ENCODE measurements at places on chromosomes 5 and 9.

- DNase-seq: no peak
Observed at GRCh38 chr5:149559706-149560105, 8.5 kb upstream of the CSNK1A1 start.

DNA sequence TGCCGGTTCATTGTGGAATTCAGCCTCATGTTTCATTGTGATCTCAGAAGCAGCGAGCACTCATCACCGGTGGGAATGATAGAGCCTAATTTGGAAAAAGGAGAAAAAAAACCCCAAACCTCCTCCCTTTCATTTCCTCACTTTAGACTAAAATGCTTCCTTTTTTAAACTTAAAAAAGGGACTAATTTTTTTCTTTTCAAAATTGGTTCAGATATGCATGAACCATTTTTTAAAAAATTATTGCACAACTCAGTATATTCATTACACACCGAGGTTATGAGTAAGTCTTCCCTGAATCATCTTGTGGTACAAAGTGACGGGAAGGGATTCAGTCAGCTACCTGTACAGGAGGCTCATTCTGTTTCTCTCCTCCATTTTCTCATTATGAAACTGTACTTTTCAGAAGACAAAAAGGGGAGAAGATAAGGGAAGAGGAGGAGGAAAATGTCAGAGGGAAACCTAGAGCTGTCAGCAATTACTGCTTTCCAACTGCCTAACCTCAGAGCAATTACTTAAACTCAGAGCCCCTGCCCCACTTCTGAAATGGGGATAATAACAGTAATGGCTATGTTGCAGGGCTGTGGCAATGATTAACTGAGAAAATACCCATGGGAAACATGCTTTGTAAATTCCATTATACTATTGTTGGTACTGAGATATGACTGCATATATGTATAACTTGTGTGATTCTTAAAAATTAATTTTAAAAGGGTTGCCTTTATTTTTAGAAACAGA, 24.0 kb downstream of the GALNT10 start:
- no peak for DNase-seq

DNA sequence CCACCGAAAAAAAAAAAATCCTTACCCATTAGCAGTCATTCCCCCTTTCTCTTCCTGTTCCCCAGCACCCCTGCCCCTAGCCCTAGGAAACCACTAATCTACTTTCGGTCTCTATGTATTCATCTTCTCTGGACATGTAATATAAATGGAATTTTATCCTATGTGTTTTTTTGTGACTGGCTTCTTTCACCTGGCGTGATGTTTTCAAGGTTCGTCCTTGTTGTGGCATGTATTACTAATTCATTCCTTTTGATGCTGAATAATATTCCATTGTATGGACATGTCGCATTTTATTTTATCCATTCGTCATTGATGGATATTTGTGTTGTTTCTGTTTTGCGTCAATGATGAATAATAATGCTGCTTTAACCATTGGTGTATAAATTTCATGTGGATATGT, 42.8 kb upstream of the SH3GL2 start:
- no peak for DNase-seq

DNA sequence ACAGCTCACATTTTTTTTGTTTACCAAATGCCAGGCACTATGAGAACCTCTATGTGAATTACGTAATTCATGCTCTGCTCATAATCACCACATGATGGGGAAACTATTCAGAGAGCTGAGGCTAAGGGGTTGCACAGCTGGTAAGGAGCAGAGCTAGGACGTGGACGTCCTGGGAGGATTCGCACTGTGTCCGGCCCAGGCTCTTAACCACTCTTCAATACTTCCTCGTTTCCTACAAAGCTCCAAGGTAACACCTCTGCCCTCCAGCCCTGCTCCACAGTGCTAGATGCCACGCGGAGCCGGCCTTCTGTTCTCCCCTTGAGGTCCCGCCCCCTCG, 8.7 kb downstream of the PHF19 start:
- no peak for DNase-seq

GRCh38 chr5:100026606-100027005, 508.6 kb upstream of the FAM174A start:
- no peak for DNase-seq

DNA sequence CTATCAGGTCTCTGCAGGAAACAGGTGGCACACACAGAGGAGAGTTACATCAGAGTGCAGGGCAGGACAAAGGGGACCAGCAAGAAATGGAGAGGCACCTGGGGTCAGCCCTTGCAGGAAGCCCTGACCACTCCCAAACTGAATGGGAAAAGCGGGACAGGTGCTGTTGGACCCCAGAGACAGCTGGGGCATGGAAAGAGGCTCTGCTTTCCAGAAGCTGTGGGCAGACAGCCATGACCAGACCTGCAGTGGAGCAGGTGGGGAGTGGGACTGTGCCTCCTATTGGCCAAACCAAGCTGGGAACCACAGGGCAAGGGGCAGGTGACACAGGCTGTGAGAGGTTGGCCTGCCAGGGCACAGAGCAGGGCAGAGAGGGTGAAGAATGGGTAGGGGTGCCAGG, 125.8 kb downstream of the BOD1 start:
- DNase-seq: no peak

- no peak for DNase-seq
Observed at GRCh38 chr5:14675865-14676300, 11.4 kb downstream of the OTULIN start.

DNA sequence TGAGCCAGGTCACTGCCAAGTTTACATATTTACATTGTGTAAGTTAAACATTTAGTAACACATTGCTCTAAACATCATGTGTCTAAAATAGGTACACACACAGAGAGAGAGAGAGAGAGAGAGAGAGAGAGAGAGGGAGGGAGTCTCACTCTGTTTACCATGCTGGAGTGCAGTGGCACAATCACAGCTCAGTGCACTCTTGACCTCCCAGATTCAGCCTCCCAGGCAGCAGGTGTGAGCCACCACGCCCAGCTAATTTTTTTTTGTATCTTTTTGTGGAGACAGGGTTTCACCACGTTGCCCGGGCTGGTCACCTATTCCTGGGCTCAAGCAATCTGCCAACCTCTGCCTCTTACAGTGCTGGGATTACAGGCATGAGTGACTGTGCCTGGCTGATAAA, 1045.3 kb downstream of the TLE1 start:
- DNase-seq: no peak
